ENCODE measurements at places on chromosomes 3 and 15. TPM values are rescaled to one million over a fixed set of nuclear protein-coding genes. Genes with fewer than 3 reads are reported as not detected.

DNA sequence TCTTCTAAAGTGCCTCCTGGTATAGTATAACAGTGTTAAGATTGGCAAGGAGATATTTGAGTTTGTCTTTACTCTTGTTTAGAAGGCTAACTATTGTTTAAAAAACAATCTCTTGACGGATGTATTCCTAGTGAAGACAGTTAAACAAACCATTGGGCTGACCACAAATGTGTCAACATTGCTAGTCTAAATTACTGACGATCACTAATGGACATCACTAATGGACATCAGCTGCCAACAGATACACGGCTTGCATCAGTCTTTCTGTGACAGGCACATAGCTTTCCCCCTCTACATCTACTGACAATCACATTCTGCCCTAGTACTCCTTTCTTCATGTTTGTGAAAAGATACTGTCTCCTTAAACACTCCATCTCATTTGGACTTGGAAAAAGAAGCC is 57.1 kb upstream of the ETV5 start:
- peak; percentile 61 for DNase-seq

- peak; percentile 8 for DNase-seq
These were observed 61.5 kb downstream of the LRRC49 start for GRCh38 chr15:70954171-70954570.

Gene TPRG1
- total RNA-seq, result 0.19 TPM

GRCh38 chr15:69703532-69704187 is 251.0 kb downstream of the RPLP1 start:
- no peak for DNase-seq

- DNase-seq, result no peak
These were observed 128.6 kb upstream of the DLG1 start for GRCh38 chr3:197427021-197427420.

Gene MED12L
- total RNA-seq, result not detected

DNA sequence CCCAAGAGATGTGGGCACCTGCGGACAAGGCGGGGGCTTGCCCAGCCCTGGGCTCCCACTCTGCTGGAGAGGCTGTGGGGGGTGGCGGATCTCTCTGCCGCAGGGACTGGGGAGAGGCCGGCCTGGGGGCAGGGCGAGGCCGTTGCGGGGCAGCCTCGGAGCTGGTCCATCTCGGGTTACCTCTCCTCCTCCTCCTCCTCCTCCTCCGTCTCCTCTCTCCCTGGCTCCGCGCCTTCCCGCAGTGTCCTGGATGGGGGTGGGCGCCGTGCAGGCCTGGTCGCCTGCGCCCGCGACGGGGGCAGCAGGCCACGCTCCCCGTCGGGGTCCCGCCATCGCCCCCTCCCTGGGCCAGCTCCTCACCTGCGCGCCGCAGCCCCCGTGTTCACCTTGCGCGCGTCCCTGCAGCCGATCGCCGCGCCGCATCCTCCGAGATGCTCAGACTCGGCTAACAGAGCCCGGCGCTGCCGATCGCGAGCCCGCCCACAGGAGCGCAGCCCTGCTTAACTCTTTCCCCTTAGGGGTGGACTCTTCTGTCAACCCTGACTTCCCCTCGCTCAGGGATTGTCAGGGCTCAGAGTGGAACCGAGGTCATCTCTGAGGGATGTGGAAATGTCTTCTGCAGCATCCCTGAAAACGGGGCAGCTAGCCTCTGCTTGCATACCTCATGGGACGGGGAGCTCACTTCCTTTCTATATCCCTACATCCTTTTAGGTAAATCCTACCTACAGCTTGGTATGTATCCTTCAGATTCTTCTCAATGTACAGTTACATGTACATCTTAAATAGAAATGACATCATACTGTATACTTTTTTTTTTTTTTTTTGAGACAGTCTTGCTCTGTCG is at the start of gene PRRT3:
Gene PRRT3, minus strand, starts transcription at position 447 of the 844 bp plus-strand sequence. CDS start 2,293 bp downstream, outside the sequence.
- no peak for DNase-seq

DNA sequence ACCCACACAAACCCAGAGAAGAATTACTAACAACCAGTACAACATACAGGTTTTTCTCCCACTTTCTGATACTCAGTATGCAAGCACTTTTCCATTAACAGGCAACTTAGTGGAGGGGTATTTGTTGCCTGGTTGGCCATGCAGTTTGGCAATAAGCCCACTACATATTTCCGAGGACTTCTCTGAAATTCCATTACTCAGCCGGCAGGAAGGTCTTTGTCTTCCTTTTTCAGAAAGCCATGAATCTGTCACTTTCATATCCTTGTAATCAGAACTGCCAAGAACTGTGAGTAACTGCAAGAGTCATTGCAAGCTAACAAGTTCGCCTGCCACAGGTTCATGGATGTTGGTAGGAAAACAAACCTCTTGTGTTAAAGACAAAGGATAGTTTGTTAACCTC is 422.3 kb upstream of the ROBO1 start:
- DNase-seq, result peak; percentile 75

Gene UROC1
- total RNA-seq, result not detected

DNA sequence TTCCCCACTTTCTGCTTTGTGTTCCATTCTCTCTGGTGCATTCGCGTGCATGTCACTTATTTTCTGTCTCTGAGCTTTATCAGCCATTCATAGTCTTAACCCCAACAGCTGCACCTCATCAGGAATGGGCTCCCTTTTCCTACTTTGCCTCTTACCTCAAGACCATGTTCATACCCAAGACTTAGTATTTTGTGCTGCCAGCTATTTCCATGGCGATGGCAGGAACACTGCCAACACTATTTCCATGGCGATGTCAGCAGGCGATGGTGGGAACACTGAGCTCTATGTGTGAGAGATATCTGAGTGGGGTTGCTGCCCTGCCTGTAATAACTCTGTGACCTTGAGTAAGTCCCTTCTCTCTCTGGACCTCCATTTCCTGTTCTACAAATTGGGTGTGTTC is 5.5 kb downstream of the ZNF35 start:
- peak; percentile 27 for DNase-seq

GRCh38 chr3:24040311-24040710 is 95.2 kb downstream of the NR1D2 start:
- DNase-seq, result no peak

- DNase-seq, result no peak
These were observed 11.0 kb upstream of the ADCY5 start for GRCh38 chr3:123459862-123460261.

Gene EEFSEC
- total RNA-seq, result 7.9 TPM

DNA sequence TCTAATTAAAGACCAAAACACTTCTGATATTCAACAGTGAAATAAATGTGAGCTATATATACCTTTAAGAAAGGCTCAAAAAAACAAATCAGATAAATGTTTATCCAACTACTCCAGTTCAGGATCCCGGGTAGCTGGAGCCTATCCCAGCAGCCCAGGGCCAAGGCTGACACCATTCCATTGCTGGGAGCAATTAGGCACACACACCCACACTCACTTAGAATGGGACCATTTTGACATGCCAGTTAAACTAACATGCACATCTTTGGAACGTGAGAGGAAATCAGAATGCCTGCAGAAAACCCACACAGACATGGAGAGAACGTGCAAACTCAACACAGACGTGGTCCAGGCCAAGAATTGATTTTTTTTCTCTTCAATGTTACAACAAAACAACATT is 30.0 kb upstream of the PLSCR4 start:
- DNase-seq, result no peak

Gene GOLGA8B
- total RNA-seq, result 21.3 TPM

DNA sequence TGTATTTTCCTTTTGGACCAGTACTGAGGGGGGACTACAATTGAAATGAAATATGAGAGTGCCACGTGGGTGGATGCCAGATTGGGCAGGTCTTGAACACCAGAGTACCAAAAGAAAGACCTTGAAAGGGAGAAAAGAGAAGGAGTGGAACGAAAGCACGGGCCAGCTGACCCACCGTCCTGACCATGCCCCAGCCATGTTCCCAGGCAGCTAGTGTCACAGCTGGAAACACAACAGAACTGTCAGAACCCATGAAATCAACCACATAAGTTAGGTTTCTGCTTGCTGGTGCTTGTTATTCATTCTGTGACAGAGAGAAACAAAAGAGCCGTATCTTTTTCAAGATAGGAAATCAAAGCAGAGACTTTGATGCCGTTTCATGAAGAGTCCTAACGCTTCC is 268.8 kb downstream of the MEX3B start:
- no peak for DNase-seq

- DNase-seq, result no peak
These were observed 472.6 kb upstream of the CDIN1 start for GRCh38 chr15:36106640-36107335.

Gene CYP1A2
- not detected for total RNA-seq

DNA sequence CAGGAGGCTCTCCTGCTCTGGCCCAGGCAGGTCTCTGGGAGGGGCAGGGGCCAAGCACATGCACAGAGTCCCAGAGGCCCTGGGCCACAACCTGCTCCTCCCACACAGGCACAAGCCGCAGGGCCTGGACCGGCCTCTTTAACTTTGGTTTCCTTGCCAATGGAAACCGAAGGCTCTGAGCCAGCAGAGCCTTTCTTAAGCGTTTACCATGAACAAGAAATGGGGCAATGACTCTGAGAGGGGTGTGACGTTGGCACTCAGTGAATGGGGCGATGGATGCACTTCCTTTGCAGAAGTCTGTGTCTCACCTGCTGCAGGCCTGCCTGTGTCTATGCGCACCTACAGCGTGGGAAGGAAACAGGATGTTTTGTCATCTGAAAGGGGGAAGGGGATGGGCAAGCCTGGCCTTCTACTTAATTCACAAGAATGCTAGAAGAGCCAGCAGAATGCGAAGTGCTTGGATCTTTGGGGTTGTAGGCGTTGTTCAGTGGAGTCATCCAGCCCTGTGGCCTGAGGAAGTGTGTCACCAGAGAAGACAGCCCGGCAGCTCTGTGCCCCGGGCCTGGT is 41.8 kb downstream of the IFT122 start:
- DNase-seq, result no peak

Gene SLC9C1
- total RNA-seq, result not detected

- no peak for DNase-seq
These were observed 135.2 kb downstream of the VGLL4 start for GRCh38 chr3:11508346-11509172.

DNA sequence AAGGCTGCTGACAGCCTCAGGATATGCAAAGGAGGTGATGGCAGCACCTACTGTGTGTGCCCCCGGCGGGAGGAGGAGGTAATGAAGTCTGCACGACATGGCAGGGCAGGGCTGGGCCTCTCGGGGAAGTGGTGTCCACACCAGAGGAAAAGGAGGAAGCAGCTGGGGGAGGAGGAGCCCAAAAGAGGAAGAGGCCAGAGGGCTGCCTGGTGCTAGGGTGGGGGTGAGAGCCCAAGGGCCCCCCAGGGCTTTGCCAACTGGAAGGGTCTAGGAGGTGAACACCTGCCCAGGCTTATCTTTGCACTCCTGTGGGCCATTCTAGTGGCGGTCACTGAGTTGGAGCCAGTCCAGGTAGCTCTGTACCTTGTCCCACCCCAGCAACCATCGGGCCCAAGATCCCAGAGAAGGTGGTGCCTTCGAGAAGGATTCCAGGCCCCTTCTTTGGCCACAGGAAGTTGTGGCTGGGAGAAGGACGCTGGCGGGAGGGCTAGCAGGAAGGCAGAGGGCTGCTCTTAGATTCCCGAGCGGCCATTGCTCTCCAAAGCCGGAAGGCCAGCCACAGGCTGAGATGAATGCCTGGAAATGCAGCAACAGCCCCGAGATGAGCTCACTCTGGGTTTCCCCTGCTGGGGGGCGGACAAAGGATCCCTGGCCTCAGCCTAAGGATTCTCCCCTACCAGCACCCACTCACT is 7.0 kb downstream of the GNAI2 start:
- no peak for DNase-seq

Gene DUOX1
- total RNA-seq, result under 0.01 TPM

Gene ZNF80
- 0.06 TPM for total RNA-seq

DNA sequence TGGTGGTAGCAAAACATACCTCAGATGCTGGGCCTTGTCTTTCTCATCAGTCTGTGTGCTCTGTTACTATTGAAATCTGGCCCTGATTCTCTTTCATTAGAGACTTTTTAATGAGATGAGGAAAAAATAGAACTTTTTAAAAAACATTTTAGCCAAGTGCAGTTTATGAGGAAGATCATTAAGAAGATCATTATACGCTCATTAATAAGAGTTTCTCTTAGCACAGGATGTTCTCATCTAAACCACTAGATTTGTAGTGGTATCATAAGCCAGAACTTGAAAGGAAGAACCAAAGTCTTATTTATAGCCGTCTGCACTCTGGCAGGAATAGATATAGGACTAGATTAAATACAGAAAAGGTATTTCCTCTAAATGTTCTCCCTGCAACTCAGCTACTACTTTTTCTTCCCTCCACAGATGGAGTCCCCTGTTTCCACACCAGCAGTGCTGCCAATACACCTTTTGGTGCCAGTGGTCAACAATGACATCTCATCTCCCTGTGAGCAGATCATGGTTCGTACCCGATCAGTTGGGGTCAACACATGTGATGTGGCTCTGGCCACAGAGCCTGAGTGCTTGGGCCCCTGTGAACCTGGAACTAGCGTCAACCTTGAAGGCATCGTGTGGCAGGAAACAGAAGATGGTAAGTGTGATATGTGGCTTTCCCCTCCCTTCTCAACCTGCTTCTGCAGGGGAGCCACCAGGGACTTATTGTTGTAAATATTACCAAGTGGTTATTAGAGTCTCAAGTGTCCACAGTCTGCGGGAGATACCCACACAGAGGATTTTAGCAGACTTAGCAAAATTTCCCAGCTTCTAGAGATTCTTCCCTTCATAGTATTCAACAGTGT is 152.8 kb downstream of the RBPMS2 start:
- no peak for DNase-seq

GRCh38 chr3:85594676-85595075 is 635.9 kb downstream of the CADM2 start:
- DNase-seq, result no peak

GRCh38 chr15:28013480-28013879 is 85.6 kb downstream of the OCA2 start:
- DNase-seq, result no peak

DNA sequence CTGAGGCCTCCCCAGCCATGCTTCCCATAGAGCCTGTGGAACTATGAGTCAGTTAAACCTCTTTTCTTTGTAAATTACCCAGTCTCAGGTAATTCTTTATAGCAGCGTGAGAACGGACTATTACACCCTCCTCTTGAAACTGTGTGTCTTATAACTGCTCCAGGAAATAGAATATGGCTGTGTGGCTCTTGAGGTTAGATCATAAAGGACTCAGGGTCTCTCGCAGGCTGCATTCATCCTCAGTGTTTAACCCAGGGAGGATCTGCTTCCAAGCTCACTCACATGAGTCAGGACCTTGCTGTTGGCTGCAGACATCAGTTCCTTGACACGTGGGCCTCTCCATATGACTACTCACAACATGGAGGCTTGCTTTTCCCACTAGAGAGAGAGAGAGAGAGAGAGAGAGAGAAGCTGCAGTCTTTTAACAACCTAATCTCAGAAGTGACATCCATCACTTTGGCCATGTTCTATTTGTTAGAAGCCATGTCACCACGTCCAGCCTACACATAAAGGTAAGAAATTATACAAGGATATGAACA is 114.3 kb upstream of the UBE2E1 start:
- peak; percentile 14 for DNase-seq

Gene TMC3
- total RNA-seq, result not detected

Gene NUDT16
- 15.0 TPM for total RNA-seq

DNA sequence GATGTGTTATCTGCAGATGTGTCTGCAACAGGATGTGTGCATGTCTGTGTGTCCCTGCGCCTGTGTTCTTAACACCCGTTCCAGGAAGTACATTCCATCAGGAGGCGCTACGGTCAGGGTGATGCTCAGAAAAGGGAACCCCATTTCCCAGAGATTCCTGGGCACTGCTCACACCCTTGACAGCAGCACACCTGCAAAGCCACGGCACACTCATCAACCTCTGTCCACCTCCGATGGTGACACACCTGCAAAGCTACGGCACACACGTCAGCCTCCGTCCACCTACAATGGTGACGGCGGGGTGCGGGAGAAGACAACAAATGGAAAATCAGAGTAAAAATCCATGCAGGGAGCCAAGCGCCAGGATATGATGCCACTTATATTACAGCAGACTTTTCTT is 55.4 kb downstream of the NIPA2 start:
- no peak for DNase-seq

Data from LHCN-M2 (cell line).